ENCODE measurements at places on chromosomes 11 and 22.

- DNase-seq = no peak
These were observed 32.2 kb upstream of the OAF start for GRCh38 chr11:120178561-120179056.

DNA sequence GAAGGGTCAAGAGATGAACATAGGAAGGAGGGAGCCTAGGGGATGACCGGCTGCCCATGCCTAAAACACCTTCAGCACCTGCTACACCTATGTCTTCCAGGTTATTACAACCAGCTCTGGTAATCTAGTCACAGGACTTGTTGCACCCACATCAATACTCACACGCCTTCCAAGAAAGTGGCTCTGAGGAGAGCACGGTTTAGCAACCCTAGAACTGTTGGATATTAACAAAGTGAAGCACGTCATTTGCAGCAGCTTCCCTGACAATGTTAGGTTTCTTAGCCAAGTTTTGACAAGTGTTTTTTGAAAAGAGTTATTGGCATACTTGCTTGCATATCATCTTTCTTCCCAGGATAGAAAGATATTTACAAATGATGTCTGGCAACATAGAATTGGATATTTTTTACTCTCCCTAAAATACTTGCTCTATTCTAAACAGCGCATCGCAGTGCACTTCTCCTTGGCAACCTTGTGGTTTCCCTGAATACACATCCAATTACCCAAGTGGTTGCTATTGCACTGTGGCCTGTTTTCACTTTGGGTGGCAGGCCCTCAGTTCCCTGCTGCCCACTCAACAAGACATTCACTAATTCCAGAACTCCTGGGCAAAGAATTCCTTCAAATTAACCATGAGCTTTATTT is 94.3 kb upstream of the ARHGAP42 start:
- no peak for DNase-seq

GRCh38 chr11:86255896-86256295 is 11.3 kb downstream of the EED start:
- no peak for DNase-seq

- DNase-seq = no peak
These were observed 328.2 kb downstream of the TTC28 start for GRCh38 chr22:28351476-28351875.

GRCh38 chr11:56841210-56841810 is 92.8 kb upstream of the OR9G4 start:
- peak; percentile 21 for DNase-seq

DNA sequence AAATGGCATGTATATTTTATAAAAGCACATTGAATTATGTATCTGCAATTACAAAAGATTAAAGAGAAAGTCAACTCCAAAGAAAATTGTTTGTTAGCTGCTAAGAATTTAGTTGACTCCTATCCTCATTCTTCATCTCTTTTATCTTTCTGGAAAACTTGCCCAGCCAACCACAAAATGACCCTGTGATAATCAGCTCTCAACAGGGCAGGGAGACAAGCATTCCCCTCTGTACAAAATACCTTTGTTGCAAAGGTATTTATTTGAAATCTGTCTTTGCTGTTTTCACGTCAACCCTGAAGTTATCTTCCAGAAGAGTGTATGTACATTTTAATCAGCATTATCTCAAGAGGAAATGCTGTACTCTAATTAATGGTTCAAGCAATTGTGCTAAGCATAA is 191.1 kb upstream of the DDI1 start:
- no peak for DNase-seq

GRCh38 chr11:115334932-115335788 is 169.1 kb downstream of the CADM1 start:
- DNase-seq = peak; percentile 24

- DNase-seq = no peak
These were observed 457.0 kb downstream of the MN1 start for GRCh38 chr22:27344546-27344945.

- no peak for DNase-seq
These were observed 17.8 kb upstream of the FXYD2 start for GRCh38 chr11:117842131-117842941.

GRCh38 chr11:67996622-67997474 is 7.0 kb downstream of the UNC93B1 start:
- no peak for DNase-seq

DNA sequence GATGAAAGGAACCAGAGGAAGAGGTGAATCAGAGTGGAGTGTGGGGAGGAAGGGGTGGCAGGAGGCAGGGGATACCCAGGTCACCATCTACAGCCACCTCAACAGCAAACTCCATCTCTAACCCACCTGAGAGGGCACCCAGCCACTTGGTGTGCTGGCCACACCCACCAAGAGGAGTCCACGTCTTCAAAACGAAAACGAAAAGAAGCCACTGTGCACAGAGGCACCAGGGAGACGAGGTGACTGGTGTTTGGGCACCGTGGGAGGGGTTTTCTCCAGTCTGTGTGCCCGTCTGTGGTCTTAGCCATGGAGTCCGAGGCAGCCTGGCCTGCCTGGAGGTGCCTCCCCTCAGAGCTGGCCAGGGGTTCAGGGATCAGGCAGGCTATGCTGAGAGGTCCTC is 20.2 kb downstream of the PDGFB start:
- no peak for DNase-seq

DNA sequence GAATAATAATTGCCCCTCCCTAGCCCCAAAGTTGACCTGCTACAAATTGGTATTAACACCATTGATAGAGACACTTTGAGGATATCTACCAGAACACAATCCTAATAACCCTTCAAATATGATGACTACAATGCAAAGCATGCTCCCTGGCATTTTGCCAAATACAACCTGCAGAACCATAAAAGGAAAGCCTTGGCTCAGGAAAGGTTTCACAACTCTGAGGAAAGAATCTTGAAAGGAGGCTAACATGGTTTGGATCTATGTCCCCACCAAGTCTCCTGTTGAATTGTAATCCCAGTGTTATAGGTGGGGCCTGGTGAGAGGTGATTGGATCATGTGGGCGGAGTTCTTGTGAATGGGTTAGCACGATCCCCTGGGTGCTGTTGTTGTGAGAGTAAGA is 140.4 kb upstream of the ARHGAP42 start:
- DNase-seq = peak; percentile 31

GRCh38 chr11:85893395-85893794 is 38.2 kb downstream of the CCDC83 start:
- DNase-seq = no peak

All from NCI-H1105 (cell line).